ENCODE measurements at places on chromosomes 3 and 15.

DNA sequence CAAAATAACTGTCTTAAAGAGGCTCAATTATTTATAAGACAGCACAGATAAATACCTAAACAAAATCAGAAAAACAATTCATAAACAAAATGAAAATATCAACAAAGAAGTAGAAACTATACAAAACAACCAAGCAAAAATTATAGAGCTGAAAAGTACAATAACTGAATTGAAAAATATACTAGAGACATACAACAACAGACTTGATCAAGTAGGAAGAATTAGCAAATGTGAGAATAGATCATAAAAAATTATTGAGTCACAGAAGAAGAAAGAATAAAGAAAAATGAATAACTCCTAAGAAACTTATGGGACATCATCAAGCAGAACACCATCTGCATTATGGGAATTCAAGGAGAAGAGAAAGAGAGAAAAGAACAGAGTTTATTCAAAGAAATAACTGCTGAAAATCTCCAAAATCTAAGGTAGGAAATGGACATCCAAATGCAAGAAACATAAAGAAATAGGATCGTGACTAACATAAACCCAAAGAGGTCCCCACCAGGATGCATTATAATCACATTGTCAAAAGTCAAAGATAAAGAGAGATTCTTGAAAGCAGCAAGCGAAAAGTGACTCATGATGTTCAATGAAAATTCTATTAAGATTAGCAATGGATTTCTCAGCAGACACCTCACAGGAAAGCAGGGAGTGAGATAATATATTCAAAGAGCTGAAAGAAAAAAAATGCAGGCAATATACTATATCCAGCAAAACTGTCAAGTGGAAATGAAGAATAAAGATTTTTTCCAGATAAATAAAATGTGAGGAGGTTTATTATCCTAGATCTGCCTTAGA is 85.9 kb downstream of the DCLK3 start:
- DNase-seq = no peak

DNA sequence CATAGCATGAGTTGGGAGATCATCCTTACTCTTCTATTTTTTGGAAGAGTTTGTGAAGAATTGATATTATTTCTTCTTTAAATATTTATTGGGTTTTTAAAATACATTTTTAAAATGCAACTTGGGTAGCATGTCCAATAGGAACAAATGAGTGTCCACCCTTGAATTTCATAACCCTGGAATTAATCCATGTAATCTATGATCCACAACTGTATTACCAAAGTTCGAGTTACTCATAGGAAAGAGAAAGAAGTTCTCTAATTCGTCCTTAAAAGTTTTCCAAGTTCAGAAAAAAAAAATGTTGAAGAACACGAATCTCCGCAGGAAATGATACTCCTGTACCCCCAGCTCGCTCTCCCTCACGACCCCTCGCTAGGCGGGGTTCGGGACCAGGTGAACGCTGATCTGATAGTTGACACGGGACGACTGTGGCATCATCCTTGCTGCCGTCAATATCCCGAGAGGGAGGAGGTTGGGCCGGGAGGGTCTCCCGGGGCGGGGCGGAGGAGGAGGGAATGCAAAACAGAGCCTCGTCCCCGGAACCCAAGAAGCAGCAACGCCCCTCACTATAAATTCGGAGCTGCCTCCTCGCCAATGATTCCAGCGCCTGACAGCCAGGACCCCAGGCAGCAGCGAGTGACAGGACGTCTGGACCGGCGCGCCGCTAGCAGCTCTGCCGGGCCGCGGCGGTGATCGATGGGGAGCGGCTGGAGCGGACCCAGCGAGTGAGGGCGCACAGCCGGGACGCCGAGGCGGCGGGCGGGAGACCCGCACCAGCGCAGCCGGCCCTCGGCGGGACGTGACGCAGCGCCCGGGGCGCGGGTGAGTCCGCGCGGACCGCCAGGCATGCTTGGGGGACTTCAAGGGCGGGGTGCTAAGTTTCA is at the start of gene AGTR1:
Gene AGTR1 (plus strand): TSS at position 598 of the 884 bp plus-strand sequence. CDS start 43,133 bp downstream, outside the sequence.
- DNase-seq = no peak

DNA sequence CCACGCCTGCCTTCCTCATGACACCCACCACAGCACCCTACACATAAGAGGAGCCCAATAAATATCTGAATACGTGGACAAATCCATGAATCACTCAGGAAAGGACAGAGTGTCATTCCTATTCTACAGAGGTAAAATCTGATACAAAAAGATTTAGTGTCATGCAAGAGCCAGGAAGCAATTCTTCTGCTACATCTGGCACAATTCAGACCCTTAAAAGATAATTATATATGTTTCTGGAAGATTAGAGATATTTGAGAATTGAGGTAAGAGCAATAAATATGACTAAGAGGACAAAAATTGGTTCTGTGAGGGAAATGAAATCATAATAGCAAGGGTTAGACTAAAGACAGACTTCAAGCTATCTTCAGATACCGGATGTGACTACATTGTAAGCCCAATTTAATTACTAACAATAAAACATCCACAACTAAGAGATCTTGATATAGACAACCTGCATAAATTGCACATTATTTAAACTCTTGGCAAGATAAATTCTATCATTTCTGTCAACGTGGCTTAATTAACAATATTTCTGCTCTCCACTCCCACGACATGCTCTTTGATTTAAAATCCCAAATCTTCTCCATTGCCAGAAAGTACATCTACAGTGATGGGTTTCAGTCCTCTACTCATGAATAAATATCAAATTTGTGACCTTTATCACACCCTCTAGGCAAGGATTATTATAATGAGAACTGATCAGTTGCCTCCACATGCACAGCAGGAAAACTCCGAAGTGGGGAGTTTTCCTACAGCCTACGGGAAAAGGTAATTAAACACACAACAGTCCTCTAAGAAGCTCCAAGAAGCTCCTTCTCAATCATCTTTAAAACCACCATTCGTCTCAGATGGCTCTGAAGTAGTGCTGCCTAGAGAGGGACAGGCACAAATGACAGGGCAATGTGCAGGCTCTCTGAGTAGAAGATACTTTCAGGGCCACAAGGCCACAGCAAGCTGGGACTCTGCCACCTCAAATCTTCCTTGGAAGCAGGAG is 32.6 kb downstream of the MB21D2 start:
- no peak for DNase-seq

DNA sequence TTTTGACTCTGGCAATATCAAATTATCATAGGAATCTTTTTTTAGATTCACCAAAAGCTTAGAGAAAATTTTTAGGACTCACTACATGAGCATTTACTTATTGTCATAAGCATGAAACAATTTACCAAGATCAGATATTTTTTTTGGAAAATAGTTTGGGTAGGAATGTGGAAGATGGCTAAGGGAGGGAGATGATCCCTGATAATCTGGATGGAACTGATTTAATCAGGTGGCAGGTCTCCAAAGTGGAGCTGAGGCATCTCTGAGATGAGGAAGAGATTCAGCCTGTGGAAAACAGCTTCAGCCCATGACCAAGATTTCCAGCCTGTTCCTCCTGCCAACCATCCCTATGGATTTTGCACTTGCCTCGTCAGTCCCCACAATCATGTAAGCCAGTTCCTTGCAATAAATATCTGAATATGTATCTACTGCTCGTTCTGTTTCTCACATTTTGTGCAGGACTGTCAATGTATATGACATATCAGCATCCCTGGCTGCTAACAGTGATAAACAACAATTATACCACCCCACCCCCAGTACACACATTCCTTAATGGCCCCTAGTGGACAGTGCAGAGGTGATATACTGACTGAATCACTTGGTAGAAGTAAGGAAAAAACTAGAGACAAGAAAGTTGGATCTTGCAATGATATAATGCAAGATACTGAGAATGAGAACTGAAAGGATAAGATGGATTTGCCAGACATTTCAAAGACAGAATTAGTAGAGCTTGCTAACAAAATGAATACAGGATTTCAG is 183.8 kb downstream of the NEK10 start:
- DNase-seq = no peak

GRCh38 chr3:106213954-106214353 is 345.1 kb upstream of the CBLB start:
- no peak for DNase-seq

DNA sequence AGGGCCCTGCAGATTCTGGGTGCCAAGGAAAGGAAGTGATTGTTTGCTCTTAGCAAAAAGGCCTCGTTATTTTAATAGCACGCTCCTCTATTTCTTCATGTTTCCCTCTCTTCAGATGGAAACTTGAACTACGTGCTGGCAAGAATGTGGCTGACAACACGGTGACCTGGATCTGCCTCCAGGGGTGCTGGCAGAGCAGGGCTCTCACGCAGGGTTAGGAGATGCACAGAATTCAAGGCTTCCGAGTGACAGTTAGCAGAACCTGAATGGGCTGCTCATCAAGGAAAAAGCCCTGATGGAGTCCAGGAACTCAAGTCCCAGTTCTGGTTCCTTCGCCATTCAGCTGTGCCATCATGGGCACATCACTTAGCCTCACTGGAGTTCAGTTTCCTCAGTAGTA is 22.7 kb downstream of the CYP19A1 start:
- no peak for DNase-seq
